ENCODE measurements at places on chromosomes 3 and 15.
A peak's percentile ranks its signal among the peaks of the same experiment; 100 is the strongest.

GRCh38 chr3:180117381-180118163 lies 80.8 kb upstream of the PEX5L start:
- no peak for DNase-seq

GRCh38 chr3:11288021-11288491 lies 15.9 kb downstream of the ATG7 start:
- DNase-seq = peak; percentile 36

GRCh38 chr3:24155276-24155675 lies 210.2 kb downstream of the NR1D2 start:
- DNase-seq = peak; percentile 26

DNA sequence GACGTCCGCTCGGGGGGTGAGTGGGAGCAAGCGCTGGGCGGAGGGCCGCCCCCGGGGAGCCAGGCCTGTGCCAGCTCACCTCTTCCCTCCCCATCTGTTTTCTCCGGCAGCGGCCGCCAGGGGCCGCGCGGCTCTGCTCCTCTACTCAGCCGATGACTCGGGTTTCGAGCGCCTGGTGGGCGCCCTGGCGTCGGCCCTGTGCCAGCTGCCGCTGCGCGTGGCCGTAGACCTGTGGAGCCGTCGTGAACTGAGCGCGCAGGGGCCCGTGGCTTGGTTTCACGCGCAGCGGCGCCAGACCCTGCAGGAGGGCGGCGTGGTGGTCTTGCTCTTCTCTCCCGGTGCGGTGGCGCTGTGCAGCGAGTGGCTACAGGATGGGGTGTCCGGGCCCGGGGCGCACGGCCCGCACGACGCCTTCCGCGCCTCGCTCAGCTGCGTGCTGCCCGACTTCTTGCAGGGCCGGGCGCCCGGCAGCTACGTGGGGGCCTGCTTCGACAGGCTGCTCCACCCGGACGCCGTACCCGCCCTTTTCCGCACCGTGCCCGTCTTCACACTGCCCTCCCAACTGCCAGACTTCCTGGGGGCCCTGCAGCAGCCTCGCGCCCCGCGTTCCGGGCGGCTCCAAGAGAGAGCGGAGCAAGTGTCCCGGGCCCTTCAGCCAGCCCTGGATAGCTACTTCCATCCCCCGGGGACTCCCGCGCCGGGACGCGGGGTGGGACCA lies 632 bp upstream of the CRELD1 start:
- DNase-seq = peak; percentile 66

GRCh38 chr3:17910922-17911321 lies 168.5 kb upstream of the TBC1D5 start:
- no peak for DNase-seq
